ENCODE measurements at places on chromosomes 3 and 15. TPM values are rescaled to one million over a fixed set of nuclear protein-coding genes. Genes with fewer than 3 reads are reported as not detected.

The SERPINI2 gene
- not detected for total RNA-seq

The CDHR4 gene
- not detected for total RNA-seq

The SERPINI1 gene
- 6.1 TPM for total RNA-seq

GRCh38 chr3:121642601-121643314 is 17.9 kb downstream of the HCLS1 start:
- DNase-seq: no peak
- H3K36me3 ChIP-seq: no peaks in the 10 kb centered on the region
- no peaks in the 10 kb centered on the region for H3K27me3 ChIP-seq

The TMOD2 gene
- total RNA-seq: 9.0 TPM

The MDFIC2 gene
- total RNA-seq: not detected

GRCh38 chr3:175648899-175649298 is 789.8 kb downstream of the NAALADL2 start:
- no peak overlapping the region for H3K27ac ChIP-seq
- no peaks in the 10 kb centered on the region for H3K27me3 ChIP-seq
- no peak overlapping the region for H3K4me3 ChIP-seq
- no peak for DNase-seq
- no peaks in the 10 kb centered on the region for H3K36me3 ChIP-seq
- peaks cover 5% of the 10 kb centered on the region for H3K4me1 ChIP-seq

- no peak overlapping the region for H3K27ac ChIP-seq
- no peak for DNase-seq
- peaks cover 14% of the 10 kb centered on the region for H3K27me3 ChIP-seq
These were observed 123.1 kb upstream of the UMPS start for GRCh38 chr3:124607163-124607562.

All from mesothelial cell of epicardium (in vitro differentiated cells).